HuH-7 (cell line): ENCODE measurements at places on chromosomes 4 and X.

DNA sequence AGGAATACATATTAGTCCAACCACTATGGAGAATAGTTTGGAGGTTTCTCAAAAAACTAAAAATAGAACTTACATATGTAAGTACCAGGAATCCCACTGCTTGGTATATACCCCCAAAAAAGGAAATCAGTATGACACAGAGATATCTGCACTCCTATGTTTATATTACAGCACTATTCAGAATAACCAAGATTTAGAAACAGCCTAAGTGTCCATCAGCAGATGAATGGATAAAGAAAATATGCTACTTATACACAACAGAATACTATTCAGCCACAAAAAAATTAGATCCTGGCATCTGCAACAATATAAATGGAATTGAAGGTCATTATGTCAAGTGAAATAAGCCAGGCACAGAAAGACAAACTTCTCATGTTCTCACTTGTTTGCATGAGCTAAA lies 27.5 kb upstream of the ABCG2 start:
- DNase-seq: no peak

GRCh38 chrX:103248553-103248952 lies 6.4 kb downstream of the TCEAL8 start:
- DNase-seq: no peak

- no peak for DNase-seq
Observed at GRCh38 chr4:77505275-77505957, 100.2 kb upstream of the CXCL13 start.

DNA sequence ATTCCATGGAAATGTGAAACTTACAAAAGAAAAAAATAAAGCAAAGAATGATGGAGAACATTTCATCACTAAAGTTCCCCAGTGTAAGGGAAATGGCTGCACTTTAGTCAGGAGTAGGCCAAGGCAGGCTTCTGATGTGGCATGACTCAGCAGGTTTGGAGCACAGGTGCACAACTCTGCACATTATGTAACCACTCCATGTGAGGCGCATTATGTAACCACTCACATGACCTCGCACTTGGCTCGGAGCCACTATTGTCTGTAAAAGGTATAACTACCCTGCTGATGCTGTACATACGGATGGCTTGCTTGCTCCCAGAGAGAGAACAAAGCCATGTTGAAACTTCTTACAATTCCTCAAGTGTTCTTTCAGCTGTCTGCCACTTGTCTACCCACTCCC lies 727.6 kb downstream of the TRAM1L1 start:
- DNase-seq: no peak

GRCh38 chrX:69357317-69357716 lies 146.8 kb upstream of the NALF2 start:
- DNase-seq: no peak

DNA sequence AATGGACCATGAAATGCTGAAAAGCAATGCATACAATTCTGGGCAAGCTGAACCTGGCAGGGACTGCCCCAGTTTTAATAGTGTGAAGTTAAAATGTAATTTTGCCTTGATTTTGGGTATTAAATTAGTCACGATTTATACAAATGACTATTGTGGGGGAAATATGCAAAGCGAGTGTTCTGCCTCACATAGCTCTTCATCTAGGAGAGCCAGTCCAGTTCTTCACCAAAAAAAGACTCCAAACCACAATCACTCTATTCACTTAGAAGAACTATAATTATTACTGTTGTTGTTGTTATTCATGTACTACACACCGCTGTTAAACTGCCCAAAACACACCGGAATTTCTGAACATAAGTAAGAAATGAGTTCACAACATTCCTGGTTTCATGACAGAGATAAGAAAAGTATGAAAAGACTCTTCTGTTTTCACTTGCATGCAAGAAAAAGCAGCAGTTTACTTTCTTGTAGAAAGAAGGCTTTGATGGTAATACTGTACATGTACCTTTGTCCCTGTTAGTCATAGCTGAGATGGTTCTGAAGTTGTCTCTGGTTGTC lies 101.9 kb downstream of the QRFPR start:
- no peak for DNase-seq

- no peak for DNase-seq
Observed at GRCh38 chr4:182695842-182696241, 221.3 kb downstream of the DCTD start.

- no peak for DNase-seq
Observed at GRCh38 chr4:120926358-120927025, 4.0 kb upstream of the PRDM5 start.

DNA sequence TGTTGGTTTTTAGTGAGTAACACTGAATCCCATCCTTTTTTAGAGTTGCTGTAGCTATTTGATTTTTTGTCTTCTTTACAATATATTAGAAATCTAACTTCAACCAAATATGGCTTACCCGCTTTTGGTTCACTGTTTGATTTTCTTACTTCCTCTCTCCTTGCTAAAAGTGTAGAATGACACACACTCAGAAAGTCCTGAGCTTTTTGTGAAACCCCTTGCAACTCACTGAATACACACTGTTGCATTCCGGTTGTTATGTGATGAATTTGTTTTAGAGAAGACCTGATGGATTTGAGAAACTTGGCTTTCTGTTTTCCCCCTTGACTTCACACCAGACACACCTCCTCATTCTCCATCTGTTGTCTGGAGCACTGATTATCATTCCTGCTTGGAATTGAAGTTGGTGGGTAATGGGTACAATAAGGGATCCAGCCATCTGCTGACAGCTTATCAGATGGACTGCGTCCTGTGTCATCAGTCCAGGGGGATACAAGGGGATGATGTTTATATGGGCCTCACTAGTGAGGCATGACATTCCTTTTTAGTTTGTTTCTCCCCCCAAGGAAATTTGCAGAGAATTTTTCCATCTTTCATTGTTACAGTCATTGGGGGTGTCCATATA lies 5.2 kb downstream of the TMEM164 start:
- no peak for DNase-seq

- no peak for DNase-seq
Observed at GRCh38 chr4:189436207-189436606, 504.5 kb upstream of the FRG1 start.

- DNase-seq: no peak
Observed at GRCh38 chr4:25425361-25425760, 48.3 kb downstream of the ANAPC4 start.

GRCh38 chrX:130876226-130876625 lies 26.8 kb downstream of the ENOX2 start:
- no peak for DNase-seq

- DNase-seq: no peak
Observed at GRCh38 chr4:103375278-103375677, 177.1 kb upstream of the CENPE start.

- no peak for DNase-seq
Observed at GRCh38 chrX:120428309-120428708, 40.8 kb downstream of the LAMP2 start.

DNA sequence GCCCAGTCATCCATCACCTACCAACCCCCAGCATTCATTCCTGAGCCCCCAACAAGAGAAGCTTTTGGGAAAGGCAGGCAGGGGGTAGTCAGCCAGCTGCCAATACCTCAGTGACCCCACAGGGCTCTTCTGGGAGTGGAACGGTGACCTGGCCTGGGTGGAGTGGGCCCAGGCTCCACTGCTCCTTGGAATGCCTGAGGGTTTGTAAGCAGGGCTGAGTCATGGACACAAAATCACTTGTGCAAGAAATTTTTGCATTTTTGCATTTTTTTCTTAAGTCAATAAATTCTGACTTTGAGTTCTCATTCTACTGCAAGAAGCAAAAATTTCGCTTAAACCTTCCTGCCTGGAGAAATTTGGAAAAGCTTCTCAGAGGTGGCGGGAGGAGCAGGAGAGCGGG lies 18.5 kb downstream of the SORCS2 start:
- no peak for DNase-seq

DNA sequence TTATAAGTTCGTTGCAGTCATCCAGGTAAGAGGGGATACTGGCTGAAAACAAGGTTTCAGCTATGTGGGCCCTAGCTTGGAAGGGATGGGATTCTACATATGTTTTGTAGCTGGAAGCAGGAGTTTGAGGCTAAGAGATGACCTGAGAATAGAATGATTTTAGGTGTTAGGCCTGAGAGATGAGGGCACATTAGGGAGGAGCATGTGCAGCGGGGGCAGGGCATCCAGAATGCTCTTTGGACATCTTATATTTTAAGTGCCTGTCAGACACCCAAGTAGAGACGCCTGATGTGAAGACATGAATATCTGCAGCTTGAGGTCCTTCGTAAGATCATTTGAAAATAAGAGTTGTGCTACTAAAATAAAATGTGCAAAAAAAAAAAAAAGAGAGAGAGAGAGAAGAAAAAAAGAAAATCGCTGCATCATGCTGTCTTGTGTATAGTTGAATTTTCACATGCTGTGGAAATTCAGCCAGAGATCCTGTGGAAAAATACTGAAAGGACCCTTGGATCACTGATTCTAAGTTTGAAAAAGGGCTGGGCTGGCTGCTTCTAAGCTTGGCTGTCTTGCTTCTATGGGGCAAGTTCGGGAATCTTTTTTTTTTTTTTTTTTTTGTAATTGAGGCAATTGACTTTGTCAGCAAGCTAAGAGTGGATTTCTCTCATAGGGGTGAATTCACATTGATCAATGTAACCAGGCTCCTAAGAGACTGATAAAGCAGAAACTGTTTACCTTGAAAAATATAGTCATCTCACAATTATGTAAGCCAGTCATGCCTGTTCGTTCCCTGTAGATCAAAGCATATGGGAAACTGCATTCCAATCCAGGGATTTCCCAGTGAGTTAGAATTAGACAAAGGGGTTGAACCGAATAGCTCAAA lies 341.0 kb upstream of the GATB start:
- DNase-seq: no peak

- DNase-seq: no peak
Observed at GRCh38 chr4:42510225-42510624, 112.9 kb downstream of the SHISA3 start.

- no peak for DNase-seq
Observed at GRCh38 chr4:151541389-151542071, 132.6 kb downstream of the FHIP1A start.

GRCh38 chr4:128455480-128455879 lies 167.9 kb upstream of the PGRMC2 start:
- no peak for DNase-seq

GRCh38 chr4:92175250-92175649 lies 128.5 kb upstream of the GRID2 start:
- DNase-seq: no peak
